ENCODE measurements at places on chromosomes 3 and 15.

- no peak for DNase-seq
Observed at GRCh38 chr3:99659951-99660350, 21.6 kb downstream of the COL8A1 start.

DNA sequence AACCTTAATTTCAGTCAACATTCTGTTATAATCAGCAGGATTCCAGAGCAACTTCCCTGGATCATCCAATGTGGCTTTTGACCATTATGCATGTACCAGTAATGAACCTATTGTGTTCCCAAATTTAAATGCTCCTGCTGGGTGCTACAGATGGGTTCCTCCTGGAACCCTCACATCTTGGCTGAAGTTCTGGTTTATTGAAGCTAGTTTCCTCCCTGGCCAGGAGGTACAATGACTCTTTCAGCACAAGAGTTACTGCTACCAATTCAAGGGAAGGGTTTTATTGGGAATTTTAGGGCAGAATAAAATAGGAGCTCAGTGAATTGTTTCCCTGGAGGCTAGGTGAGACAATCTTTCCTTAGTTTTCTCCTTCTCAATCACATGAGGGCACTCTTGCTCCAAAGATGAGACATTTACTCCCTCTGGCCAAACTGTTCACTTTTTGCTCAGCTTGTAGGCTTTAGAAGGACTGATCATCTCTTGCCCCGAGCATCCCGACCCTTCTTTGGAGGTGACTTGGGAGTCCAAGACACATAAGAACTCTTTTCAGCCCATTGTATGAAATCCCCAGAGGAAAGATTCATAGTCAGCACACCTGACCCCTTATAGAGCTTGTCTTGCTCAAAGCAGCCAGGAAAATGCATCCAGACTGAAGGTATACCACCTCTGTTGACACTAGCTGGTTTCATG is 8.8 kb upstream of the NPHP3 start:
- DNase-seq, result no peak

- no peak for DNase-seq
Observed at GRCh38 chr15:45377609-45378148, 665 bp downstream of the GATM start.

GRCh38 chr3:38458796-38459498 is 5.3 kb downstream of the ACVR2B start:
- no peak for DNase-seq

DNA sequence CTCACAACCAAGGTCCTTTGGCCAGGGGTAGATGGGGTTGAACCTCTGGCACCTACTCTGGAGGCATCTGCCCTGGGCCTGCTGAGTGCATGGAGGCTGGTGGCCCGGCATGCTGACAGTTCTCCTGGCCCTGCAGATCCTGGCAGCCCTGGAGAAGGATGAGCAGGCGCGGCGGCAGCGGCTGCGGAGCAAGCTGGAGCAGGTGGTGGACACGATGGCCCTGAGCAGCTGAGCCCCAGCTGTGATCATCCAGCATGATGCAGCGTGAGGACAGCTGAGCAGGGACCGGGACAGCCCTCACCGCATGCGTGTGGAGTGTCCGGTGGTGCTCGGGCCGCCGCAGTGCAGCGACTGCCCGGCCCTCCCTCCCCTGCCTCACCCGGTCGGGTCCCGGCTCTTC is 50.9 kb downstream of the PLXNA1 start:
- no peak for DNase-seq

DNA sequence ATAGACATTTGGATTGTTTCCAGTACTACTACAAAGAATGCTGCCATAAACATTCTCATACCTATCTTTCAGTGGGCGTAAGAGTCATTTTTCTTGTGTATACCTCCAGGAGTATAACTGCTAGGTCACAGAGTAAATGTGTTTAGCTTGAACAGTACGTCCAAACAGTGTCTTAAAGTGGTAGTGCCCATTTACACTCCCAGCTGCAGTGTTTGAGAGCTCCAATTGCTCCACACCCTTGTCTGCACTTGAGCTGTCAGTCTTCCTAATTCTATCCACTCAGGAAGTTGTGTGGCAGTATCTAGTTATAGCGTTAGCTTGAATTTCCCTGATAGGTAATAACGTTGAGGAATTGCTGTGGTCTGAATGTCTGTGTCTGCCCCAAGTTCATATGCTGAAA is 404.7 kb upstream of the PPP2R3A start:
- DNase-seq, result no peak

DNA sequence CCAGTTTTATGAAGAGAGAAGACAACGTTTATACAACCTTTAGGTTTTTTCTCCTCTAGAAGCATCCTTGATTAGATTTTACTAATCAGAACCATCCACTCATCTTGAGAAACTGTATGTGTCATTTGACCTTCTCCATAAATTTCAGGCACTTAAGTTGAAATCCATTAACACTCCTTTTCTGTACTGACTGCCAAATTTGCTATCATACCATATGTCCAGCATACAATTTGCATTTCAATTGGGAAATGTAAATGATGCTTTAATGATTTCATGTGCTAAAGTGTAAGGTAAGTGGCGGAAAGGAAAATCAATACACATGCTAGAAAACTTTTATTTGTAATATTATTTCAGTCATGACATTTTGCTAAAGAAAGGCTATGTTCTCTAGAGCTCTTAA is 731.6 kb downstream of the GBE1 start:
- DNase-seq, result no peak

DNA sequence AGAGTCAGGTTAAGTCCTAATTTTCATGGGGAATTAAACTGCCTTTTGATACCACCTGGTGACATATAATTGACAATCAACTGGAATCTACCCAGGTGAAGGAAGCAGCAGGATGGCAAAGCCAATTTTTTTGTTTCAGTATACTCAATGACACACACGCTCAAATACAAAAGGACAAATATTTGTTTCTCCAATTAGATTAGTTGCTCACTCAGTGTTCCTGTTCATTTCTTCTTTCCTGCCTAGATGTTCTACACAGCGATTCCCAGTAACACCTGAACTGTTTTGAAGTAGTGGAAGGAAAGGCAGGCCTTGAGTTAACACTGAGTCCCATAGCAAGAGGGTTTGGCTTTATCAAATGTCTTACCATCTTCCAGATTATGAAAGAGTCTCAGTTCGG is 157.5 kb downstream of the PDZRN3 start:
- DNase-seq, result no peak

GRCh38 chr3:176931991-176932390 is 265.3 kb downstream of the TBL1XR1 start:
- no peak for DNase-seq

DNA sequence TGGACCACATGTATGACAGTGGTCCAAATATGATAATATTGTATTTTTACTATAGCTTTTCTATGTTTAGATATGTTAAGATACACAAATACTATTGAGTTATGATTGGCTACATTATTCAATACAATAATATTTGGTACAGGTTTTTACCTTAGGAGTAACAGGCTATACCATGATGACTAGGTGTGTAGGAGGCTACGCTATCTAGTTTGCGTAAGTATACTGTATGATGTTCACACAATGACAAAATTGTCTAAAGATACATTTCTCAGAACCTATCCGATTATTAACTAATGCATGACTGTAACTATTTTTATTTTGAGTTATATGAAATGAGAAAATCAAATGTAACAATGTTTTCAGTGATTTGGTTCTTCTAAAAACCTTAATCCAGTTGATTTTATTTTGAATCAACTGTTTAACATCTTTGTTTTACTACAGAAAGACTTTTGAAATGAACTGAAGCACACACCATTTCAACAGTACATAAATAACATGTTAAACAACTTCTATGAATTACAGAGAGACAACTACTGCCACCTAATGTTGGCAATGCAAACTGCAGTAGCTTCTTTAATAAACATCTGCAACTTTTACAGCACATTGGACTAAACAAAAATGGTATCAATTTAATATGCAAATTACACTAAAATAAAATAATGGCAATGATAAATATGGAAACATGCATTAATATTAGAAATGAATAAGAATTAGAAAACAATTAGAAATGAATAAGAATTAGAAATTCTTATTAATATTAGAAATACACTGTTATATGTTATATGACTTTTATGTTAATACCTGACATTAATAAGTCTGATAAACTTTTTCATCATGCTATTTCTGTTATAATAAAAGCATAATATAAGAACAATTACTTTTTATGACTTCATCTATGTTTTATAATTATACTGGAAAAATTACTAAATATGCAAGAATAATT is 255.7 kb downstream of the MBNL1 start:
- DNase-seq, result peak; percentile 5

GRCh38 chr3:131616719-131617118 is 113.9 kb upstream of the MRPL3 start:
- DNase-seq, result no peak

GRCh38 chr3:194928227-194928626 is 242.5 kb downstream of the FAM43A start:
- DNase-seq, result no peak

DNA sequence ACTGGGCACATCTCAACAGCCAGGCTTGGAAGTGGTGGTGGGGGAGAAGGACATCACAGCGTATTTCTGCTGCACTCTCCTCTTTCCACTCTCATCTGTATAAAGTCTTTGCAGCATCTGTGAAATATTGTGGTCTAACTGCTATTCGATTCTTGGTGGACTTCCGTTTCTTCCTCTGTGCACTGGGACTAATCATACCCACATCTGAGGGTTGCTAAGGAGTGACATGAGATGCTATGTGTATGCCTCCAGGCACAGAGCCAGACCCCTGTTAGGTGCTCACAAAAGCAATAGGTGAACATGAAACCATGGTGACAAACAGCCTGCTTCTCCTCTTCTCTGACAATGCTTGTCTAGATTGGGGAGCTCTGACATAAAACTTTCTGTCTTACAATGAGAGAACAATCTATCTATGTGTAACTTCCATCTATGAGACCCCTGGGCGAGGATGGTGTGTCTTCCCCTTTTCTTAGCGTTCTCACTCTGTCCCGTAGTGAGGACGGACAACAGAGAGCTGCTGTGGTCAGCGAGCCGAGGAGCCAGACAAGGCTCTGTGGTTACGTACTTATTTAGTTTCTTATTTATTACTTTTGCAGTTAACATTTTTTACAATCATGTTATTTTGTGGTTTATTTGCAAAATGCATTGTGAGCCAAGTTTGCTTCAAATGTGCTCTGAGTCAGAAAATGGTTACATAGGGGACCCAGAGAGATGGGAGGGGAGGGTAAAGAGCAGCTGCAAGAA is 196.7 kb upstream of the TPRG1 start:
- no peak for DNase-seq

- no peak for DNase-seq
Observed at GRCh38 chr3:50238549-50239026, 2.6 kb downstream of the GNAI2 start.

- DNase-seq, result no peak
Observed at GRCh38 chr15:46059921-46060594, 425.2 kb downstream of the SQOR start.

DNA sequence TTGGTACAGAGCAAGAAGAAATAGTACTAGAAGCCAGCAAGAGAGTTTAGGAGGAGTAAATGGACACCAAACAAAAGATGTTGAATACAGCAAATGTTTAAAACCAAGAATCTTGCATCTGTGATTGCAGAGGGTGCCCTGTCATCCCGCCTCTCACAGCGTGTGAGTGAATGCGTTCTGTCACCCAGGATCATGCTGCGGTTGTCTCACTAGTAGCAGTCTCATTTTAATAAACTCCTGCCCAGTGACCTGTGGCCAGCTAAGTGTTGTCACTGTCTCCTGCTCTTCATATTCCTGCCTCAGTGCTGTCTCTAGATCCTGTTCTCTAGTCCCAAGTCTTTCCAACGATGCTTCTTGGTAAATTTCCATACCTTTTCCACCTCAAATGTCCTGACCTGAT is 584.6 kb downstream of the MCTP2 start:
- DNase-seq, result no peak

GRCh38 chr15:99486371-99487336 is 79.1 kb upstream of the MEF2A start:
- no peak for DNase-seq

- no peak for DNase-seq
Observed at GRCh38 chr15:39596358-39597051, 15.6 kb downstream of the THBS1 start.

- no peak for DNase-seq
Observed at GRCh38 chr3:158105119-158105709, 1.0 kb downstream of the SHOX2 start.

DNA sequence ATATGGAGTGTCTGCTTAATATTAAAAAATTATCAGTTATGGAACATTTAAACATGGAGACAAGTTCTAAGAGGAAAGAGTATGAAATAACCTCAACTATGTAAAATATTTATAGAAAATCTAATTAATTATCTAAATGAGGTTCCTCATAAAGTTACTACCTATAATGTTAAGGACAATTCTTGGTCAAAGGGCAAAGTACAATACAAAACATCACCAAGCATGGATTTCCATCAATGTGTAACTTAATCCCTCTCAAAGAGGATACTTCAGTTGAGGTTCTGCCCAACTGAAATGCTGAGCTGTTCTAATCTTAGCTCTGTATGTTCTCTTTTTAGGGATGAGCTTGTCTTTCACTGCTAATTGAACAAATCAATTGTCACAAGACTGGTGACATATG is 56.0 kb upstream of the CHRM5 start:
- no peak for DNase-seq

Measured in stimulated activated CD4-positive, alpha-beta T cell treated with anti-CD3 and anti-CD28 coated beads, TNF-alpha, amount 100 ng/mL, for 4 hours (primary cell).